NCI-H1930 (cell line): ENCODE measurements at places on chromosomes 4 and X.
A peak's percentile ranks its signal among the peaks of the same experiment; 100 is the strongest.

DNA sequence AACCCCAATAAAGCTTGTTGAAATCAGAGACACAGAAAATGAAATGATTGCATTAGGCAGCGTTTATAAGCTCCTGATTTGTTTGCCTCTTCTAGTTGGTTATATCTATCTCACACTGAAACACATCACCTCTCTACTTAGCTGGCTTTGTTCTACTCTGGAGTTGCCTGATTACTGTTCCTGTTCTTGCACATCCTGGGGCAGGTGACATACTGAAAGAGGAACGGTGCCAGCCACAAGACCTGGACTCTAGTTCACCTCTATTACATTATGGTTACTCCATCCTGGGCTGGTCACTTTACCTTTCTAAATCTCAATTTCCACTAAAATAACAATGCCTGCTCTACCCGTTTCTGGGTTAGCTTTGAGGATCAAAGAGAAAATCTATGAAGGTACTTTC is 47.9 kb downstream of the TRIM2 start:
- DNase-seq: no peak

- no peak for DNase-seq
These were observed 930.7 kb upstream of the HS3ST1 start for GRCh38 chr4:12359420-12359819.

DNA sequence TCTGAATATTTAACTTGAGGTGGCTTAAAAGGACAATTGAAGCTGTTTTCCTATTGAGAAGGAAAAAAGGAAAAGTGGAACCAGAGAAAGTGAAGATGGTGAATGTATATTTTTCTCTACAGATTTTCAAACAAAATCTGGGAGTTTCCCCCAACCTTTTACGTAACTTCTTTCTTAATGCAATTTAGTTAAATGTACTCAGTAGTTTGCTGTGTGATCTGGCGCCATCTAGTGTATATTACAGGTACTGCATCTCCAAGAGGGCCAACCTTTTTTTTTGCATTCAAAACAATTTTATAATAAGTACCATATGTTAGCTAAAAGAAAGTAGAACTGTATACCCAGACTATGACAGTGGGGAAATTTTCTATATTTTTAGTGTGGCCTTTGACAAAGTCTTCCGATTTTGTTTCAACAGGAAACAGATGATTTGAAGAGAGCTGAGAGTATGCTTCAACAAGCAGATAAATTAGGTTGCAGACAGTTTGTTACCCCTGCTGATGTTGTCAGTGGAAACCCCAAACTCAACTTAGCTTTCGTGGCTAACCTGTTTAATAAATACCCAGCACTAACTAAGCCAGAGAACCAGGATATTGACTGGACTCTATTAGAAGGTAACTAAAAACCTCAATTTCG is 82.0 kb downstream of the PLS3 start:
- DNase-seq: peak; percentile 50

DNA sequence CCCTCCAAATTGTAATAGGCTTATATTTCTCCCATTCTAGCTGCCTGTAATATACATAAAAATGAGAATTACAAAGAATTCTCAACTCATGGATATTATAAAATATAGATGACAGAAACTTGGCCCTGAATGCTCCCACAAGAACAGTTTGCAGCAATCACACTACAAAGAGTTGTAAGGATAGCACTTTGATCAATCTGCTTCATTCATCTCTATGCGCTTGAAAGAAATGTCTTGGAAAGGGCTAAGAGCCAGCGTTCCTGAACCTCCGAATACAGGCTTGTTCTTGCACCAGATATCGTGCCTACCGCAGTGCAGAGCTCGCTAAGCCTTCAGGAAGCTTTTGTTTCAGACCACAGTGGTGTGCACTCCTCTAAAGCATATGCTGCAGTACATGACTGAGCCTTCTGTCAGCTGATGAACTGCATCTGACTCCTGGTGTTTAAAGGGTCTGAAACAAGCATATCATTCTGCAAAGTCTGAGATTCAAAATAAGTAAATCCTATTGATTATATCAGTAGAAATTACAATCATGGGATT is 417.6 kb upstream of the ZFP42 start:
- DNase-seq: no peak

DNA sequence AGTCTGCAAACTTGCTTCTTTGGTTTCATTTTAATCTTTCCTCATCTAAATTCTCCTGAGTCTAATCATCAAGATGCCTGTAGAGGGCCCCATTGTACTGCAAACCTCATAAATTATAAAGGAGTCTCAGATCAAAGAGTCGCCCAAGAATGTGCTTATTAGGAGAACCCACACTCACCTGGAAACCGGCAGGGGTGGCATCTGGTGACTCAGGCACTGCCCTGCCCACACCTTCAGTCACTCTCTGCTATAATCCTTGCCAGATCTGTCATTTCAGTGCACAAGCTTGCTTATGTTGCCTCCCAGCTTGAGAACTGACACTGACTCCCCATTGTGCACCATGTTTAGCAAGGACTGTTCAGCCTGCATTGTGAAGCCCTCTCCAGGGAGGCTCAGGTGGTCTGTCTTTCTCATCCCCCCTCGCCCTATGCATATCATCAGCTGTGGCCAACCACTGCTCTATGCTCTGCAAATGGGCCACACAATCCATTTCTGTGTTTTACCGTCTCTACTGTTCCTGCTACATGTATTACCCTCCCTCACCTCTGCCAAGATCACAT is 12.4 kb downstream of the EPGN start:
- no peak for DNase-seq

DNA sequence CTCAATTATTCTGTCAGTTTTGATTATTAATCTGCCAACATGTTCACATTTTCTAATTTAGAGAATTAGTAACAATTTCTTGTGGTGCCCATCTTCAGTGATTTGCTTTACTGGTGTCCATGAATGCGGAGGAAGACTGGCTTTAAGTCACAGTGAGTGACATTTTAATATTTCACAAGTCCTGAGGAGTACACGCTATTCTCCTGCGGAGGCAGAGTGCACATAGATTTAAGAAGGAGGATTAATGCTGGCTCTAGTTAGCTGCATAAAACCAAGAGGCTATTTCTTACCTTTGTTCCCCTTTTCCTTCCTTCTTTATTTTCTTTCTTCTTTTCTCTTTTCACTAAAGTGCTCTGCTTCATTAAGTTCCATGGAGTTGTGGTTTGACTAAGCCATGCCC is 495.2 kb upstream of the IGFBP7 start:
- no peak for DNase-seq

- DNase-seq: no peak
These were observed 24.4 kb downstream of the LRRC66 start for GRCh38 chr4:51995647-51996220.

DNA sequence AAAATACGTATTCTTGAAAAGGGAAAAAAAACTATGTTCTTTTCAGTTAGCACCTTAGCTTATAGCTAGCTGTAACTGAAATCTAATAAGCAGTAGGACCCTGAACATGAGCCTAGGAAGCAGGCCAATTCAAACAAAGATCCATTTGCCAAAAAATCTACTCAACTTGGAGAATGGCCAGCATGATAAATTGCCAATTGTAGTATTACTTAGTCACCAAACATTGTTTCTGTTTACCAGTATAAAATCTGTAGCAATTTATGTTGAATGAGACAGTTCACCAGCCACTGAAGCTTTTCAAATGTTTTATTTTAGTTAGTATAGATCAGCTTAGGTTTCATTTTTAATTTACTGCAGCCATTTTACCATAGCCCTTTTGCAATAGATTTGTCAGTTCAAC is 323.6 kb upstream of the DIPK2B start:
- DNase-seq: no peak

DNA sequence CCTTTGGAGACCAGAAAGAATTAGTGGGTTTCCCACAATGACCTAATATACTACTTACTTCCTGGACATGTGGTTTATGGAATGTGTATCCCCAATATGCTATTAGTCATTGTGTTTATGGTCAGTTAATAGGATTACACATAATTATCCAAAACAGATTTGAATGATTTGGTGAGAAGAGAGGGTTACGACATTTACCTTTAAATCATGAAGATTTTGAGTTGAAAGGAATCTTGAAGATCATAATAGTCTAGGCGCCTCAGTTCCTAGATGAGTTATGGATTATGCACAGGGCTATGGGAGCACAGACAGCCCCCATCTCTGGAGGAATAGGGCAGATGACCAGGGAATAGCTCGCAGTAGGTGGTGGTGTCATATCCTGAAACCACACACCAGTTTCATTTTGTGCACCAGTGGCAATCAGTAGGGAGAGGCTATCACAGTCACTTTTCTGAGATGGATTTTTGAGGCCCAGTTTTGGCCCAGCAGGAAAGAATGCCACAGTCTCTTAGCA is 61.3 kb downstream of the SEPTIN11 start:
- DNase-seq: no peak

DNA sequence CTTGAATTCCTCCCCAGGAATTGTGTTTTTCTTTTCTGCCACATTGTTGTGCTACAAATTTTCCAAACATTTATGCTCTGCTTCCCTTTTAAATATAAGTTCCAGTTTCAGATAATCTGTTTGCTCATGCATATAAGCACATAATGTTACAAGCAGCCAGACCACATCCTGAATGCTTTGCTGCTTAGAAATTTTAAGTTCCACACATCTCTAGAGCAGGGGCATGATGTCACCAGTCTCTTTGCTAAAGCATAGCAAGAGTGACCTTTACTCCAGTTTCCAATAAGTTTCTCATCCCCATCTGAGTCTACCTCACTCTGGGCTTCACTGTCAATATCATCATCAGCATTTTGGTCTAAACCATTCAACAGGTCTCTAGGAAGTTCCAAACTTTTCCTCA is 932.5 kb downstream of the SH3BGRL start:
- no peak for DNase-seq

GRCh38 chrX:23901805-23902204 is 5.9 kb downstream of the APOO start:
- peak; percentile 24 for DNase-seq

DNA sequence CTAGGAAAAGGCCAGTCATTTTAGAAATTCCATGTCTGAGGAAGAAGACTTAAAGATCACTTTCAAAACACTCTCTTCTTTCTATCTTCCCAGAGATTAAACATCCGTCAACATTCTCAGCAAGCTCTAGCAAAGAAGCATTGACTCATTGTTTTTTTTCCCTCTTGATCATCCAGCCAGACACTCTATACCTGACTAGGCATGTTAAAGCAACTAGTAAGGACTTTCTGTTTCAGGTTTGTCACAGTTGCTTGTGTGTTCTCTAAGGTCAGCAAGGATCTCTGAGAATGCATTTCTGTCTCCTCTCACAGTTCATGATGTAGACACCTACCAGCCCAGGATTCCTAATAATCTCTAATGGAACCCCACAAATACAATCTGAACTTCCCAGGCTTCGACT is 112.2 kb downstream of the IL13RA2 start:
- no peak for DNase-seq

DNA sequence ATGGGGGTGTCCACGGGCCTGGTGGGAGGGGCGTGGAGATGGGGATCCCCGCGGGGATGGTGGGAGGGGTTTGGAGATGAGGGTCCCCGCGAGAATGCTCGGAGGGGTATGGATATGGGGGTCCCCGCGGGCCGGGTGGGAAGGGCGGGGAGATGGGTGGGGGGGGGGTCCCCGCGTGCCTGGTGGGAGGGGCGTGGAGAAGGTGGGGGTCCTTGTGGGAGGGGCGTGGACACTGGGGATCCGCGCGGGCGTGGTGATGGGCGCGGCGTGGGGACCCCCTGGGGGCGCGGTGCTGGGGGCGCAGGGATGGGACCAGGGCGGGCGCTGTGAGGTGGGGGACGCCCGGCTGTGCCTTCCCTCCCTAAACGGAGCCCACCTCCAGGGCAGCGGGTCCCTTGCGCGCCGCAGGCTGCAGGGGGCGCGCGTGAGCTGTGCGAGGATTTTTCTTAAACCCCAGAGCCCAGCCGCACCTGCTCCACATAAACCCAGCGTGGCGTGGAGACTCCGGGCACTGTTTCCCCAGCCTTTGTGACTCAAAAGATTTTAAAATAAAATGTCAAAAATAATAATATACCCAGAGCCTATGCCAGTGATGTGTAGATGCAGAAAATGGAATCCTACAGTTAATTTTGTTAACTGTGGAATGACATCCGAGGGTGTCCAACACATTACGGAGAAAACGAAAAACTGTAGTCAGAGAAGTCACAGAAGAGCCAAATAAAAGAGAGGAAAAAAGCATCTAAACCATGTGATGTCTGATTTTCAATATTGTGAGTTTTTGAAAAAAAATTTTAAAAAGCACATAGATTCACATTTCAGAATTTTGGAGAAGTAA is 1.5 kb upstream of the ASMTL start:
- DNase-seq: no peak

GRCh38 chrX:50705042-50705441 is 109.0 kb downstream of the SHROOM4 start:
- DNase-seq: no peak

GRCh38 chrX:152202886-152203285 is 64.5 kb upstream of the MAGEA10 start:
- no peak for DNase-seq

GRCh38 chrX:74251006-74251930 is 52.7 kb upstream of the ZCCHC13 start:
- no peak for DNase-seq

- DNase-seq: no peak
These were observed 4.2 kb upstream of the ENAM start for GRCh38 chr4:70624226-70624793.

- DNase-seq: no peak
These were observed 63.0 kb downstream of the ZNF732 start for GRCh38 chr4:242121-242848.

DNA sequence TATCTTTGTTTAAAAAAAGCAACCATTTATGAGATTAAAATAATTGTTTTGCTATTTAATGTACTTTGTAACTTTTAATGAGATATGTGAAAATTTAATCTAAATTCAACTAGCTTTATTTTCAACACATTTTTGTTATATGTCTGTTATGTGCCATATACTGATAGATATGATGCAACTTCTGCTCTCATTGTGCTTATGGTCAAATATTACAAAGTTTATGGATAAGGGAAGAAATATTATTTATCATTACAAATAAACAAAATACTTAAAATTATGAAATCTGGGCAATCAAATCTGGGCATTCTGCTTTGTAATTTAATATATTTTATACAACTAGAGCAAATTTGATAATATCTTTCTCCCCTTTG is 40.0 kb downstream of the PCDH10 start:
- no peak for DNase-seq

GRCh38 chr4:185358959-185359358 is 36.8 kb downstream of the LRP2BP start:
- DNase-seq: no peak

GRCh38 chr4:48489683-48490011 is 405 bp upstream of the ZAR1 start:
- no peak for DNase-seq

DNA sequence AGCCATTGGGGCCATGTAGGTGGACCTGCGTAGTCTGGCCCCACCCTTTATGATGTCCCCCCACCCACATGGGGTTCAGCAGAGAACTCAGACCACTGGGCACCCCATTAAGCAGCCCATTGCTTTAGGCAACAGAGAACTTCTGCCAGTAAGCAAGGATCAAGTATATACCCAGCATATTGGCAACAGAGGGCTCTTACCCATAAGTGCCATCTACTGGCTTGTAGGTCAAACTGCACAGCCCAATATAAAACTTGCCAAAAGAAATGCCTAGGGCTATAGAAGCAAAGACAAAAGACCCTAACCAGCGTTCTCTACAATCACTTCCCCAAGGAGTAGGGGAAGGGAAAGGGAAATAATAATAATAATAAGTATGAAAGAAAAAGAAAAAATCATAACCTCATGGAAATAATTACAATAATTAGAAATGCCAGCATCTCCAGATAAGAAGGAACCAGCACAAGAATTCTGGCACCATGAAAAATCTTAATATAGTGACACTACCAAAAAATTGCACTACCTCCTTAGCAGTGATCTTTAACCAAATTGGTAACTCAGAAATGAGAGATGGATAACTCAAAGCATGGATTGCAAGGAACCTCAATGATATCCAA is 1090.7 kb downstream of the FAT4 start:
- no peak for DNase-seq
